AG08395 (cell line): ENCODE measurements at places on chromosomes 4 and X.

DNA sequence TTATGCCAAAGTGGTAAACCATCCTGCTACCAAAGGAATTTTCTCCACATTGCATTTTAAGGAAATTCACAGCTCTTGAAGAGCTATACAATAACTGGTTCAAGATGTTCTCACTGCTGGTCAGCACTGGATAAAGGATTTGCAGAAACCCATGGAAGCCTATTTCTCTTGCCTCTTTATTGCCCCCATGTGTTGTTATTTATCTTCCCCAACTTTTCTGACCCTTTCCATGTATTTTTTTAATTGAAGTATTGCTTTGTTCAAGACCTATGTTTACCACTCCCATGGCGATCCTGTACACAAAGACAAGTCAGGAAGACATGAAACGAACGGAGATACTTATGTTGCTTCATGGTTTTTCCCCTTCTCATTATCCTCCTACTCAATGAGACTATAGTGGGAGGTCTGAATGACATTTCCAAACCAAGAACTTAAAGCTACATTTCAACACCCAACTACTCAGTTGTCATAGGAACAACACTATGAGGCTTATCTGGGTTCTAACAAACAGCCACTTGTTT, 566.4 kb upstream of the DIPK2B start:
- DNase-seq, result no peak

- DNase-seq, result no peak
These were observed 28.7 kb upstream of the STOX2 start for GRCh38 chr4:183876268-183876934.

DNA sequence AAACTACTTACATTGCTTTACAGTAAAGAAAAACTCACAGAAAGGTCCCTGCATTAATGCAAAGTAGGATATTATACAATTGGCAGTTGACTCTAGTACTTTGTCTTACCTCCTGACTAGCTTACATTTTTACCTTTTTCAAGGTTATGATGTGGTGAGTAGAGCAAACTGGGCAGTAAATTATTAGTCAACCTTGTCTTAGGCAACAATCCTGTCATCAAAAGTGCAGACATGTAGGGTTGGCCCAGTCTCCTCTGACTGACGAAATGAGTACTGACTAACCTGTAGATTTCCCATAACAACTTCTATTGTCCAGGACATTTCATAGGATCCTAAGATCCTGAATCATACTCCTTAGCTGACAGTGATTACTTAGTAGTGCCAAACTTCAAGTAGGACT, 142.0 kb upstream of the NUDT6 start:
- DNase-seq, result no peak

DNA sequence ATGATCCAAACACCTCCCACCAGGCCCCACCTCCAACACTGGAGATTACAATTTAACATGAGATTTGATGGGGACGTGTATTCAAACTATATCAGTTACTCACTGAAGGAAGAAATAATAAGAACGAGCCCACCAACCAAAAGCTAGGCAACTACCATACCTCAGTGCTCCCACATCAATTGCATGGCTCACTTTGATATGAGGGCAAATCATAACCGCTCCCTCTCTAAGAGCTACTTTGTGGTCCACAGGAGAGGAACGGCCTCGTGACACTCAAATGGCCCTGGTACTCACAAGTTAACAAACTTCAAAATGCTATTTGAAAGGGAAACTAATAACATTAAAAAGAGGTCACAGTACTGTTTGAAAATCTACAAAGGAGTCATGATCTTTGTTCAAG, 170.7 kb upstream of the SLC7A11 start:
- DNase-seq, result no peak

DNA sequence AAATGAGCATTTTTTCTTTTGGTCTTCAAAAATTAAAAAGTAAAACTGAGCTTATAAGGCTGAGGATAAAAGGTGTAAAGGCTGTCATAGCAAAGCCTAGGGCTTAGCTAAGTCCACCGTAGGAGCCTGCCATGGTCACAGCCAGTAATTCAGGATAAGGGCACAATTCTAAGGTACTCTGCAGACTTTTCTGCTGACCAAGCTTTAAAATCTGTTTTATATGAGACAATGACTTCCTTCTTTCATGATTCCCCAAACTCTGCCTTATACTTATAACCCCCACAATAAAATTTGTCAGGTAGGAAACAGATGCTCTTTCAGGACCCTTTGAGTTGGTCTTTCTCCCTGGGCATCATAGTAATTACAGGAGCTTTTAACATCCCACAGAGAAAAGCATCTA, 138.5 kb downstream of the COL4A6 start:
- DNase-seq, result no peak

- no peak for DNase-seq
These were observed 113.5 kb downstream of the PRKX start for GRCh38 chrX:3599802-3600430.

GRCh38 chr4:175882891-175883290, 70.8 kb upstream of the GPM6A start:
- no peak for DNase-seq

DNA sequence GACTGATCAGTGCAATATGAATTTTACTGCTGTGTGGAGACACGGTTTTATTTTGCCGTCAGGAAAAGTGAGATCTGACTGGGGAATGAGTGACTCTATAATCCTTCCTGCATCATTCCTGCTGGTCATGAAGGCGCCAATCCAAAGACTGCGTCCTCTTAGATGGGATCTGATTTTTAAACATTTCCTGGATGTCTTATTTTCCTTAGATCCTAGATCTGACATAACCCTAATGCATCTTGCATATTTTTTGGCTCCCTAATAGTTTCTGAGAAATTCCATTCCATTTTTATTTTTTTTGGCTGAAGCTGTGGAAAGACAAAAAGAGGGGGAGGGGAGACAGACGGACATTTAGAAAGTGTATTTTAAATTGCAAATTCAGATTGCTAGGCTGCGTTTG, 454.9 kb upstream of the FAT1 start:
- DNase-seq, result no peak

DNA sequence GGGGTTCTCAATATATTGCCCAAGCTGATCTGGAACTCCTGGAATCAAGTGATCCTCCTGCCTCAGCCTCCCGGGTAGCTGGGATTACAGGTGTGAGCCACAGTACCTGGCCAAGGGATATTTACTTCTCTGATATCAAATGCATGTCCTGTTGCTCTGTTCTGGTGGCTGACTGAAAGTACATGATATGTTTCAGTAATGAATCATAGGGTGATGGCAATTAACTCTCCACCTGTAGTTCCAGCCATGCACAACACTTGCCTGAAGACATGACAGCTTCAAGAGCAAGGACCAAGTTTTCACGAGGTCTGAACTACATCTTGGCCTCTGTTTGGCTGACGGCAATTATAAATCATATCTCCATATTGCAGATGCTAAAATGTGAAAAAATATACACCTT, 9.1 kb downstream of the ZCCHC4 start:
- DNase-seq, result no peak

DNA sequence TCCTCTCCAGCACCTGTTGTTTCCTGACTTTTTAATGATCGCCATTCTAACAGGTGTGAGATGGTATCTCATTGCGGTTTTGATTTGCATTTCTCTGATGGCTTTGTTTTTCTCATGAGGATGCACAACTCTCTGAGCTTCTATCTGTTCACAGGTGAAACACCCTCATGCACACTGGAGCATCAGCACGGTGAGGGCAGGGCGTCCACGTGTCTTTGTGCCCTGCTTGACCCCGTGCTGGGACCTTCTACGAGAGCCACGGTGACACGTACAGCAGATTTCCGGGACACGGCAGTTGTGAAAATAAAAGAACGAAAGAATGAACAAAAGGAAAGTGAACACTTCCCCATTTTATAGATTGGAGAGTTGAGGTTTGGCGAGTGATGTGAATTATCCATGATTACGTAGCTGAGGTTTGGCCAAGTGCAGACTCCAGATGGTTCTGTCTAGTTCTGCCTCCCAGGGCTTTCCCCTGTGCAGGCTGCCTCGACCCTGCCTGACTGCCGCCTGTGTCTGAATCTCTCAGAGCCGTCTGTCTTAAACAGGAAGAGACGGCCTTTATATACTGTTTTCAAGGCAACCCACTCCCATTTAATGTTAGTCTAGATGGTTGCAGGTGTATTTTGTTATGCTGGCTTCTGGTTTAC, 67.8 kb upstream of the SORBS2 start:
- DNase-seq, result no peak

- peak; percentile 15 for DNase-seq
These were observed 55.6 kb downstream of the STIM2 start for GRCh38 chr4:26916195-26916594.

DNA sequence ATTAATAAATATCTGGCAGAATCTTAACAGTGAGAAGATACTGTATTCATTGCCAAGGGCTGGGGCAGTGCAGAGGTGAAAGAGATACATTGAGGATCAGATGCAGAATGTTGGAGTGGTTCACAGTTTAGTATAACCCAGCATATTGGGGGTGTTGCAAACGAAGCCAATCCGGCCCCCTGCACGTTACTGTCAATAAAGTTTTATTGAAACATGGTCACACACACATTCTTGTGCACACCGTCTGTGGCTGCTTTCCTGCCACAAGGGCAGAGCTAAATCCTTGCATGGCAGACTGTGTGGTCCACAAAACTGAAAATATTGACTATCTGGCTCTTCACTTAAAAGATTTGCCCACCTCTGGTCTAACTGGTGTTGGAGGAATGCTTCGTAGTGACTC, 119.7 kb downstream of the SHOX start:
- no peak for DNase-seq

GRCh38 chrX:50680990-50681389, 133.0 kb downstream of the SHROOM4 start:
- DNase-seq, result no peak

GRCh38 chr4:103207673-103208072, 9.5 kb upstream of the CENPE start:
- no peak for DNase-seq

DNA sequence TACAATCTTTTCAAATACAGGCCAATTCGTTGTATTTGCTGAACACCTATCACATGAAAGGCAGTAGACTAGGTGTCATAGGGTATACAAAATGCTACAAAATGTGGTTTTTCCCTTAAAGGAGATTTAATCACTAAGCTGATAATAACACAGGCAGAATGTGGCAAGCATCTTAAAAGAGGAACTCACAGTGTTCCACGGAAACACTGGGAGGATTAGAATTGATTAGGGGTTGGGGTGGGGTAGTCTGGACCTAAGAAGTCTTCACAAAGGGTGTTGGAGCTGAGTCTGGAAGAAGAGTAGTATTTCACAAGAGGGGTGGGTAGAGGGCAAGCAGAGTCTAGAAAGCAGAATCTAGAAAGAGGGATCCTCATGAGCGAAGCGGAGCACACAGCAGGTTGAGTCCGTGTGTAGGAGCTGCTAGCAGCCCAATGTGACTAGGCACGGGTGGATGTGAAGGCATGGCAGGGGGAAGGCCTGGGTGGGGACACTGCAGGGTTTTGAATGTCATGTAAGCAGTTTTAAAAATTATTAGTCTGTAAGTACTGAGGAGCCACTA, 123.6 kb downstream of the MGST2 start:
- no peak for DNase-seq

DNA sequence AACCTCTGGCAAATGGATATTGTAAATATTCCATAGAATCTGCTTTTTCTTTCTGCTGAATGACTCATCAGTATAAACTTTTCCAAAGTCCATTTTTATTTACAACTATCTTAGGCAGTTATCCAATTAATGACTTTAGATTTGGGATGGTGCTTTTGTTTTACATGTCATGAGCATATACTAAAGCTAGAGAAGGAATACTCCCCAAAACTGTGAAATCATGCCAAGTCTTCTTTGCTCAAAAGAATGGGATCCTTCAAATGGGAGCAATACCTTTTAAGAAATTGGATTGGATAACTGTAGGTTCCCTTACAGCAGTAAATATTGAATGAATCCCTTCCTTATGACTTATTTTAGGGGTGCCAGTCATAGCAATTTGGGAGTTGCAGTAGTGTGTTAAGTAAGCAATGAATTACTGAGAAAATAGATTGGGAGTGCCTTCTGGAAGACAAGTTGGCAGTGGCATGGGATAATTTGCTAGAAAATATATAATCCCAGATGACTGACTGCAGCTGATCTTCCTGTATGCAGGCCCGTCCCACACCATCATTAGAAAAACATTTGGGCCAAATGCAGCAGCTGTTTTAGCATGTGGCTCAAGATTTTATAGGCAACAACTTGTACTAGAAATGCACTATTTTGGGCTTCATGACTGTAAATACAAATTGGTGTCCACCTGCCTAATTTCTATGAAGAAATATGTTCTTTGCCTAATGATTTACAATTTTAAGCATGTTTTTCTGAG, 2.8 kb downstream of the TMPRSS11D start:
- no peak for DNase-seq

DNA sequence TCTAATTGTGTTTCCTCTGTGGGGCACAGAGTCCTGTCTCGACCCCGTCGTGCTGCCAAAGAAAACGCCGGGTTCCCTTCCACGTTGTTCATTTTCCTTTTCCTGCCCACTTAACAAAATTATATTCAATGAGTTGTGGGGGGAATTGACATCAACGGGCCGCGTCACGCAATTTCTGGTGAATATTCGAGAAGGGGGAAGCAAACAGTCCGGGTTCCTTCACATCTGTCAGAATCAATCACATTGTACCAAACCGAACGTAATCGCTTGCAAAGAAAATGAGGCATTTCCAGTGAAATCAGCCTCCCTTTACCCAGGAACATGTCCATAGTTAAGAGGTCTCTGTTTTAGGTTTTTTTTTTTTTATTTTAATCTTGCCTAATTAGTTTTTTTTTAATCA, 243.5 kb downstream of the SHOX start:
- no peak for DNase-seq

DNA sequence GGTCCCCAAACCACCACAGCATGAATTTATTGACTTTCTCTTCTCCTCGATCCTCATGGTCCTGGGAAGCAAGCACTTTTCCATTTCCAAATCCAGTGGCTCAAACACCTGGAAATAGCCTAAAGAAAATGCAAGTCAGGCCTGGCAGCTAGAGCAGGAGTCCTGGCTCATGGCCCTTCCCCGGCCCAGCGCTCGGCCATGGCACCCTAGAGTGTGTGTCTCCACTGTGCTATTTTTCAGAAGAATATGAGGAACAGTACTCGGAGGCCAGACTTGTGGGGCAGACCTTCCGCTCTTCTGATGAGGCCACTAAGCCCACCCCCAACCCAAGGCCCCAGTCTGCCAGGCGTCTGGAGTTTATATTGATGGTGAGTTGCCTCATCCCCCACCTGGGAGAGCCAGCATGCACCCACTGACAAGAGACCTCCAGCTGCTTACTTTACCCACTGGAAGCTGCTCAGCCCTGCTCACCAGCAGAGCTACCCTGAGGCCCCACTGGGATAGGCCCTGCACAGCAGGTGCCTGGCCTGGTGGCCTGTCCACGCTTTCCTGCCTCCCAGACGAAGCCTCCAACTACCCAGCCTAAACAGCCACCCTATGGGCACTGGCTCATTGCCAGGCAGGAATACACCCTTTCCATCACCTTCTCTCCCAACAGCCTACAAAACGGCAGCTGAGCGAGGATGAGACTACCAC, 2.3 kb upstream of the RTL5 start:
- no peak for DNase-seq

DNA sequence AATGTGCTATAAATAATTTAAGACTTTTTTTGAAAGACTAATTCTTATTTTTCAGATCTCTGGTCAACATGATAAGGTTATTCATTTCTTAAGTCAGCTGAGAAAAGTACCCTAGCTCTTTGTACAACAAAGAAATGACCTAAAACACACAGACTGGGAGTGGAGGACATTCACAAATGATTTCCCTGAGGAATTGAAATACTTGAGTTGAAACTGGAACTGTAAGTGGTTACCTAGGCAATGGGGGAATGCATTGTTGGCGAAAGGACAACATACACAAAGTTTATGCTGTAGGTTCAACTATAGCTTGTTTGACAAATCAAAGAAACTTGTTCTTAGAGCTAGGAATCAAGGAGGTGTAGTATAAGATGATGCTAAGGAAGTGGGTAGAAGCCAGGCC, 915.5 kb downstream of the FAT4 start:
- no peak for DNase-seq

GRCh38 chr4:19026281-19026680, 1004.7 kb upstream of the LCORL start:
- DNase-seq, result no peak
